ENCODE measurements at places on chromosomes 5 and 9.

DNA sequence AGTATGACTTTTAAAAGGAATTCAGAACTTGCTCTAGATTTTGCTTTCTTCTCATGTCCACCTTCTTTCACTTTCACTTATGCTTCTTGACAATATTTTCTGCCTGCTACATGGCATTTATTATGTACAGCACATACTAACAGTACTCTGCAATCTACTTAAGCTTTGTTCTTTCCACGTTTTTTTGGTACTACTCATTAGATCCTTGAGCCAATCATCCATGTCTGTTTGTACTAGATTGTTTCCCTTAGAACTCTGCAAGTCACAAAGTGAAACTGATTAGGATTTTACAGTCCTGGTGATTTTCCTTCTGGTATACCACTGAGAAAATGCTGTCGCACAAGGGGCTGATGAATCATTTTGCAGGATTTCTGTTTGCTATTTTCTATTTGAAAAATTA, 78.3 kb downstream of the PARP8 start:
- DNase-seq: no peak

- peak; percentile 7 for DNase-seq
These were observed 579 bp upstream of the ASTN2 start for GRCh38 chr9:117415358-117415914.

- DNase-seq: no peak
These were observed 48.5 kb upstream of the NAA35 start for GRCh38 chr9:85892401-85892800.

DNA sequence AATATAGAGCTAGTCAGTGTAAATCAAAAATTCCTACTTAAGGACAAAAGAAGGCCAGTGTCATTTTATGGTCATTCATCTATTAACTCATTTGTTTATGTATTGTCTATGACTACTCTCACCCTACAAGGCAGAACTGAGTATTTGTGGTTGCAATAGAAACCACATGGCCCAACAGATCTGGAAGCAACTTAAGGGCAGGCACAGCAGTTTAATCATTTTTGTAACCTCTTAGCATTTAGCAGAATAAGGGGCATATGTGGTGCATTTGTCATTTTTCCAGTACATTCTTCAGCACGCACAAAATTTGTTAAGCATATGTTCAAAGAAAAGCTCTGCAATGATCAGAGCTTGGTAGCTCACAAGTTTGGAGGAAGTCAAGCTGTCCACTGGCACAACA, 1.1 kb downstream of the FKBP15 start:
- DNase-seq: peak; percentile 30

DNA sequence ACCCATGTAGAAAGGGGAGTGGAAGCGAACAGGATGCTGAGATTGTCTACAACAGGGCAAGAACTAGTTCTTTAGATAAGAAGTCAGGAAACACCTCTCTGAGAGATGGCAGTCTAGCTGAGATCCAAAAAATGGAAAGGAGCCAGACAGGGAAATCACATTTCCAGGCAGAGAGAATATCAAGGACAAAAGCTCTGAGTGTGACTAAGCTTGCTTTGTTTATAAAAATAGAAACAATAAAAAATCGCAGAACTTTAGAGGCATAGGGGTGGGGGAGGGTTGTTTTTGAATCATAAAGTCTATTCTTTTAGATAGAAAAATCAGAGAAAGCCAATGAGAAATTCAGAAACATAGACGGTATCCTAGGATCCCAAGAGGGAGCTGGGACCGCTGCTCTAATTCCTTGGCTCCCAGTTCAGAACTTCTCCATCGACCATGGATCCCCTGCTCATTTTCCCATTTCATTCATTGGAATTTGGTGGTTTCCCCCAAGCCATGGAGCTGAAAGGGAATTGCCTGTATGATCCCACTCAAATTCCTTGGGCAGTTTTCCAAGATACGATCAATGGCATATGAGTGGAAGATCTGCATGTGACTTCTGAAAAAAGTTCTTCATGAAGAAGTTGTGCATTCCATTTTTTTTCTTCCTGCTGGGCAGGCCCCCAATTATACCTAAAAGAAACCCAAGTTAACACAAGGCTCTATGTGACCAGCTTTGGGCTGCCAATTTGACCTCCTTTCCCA, 182.0 kb downstream of the GRIA1 start:
- DNase-seq: no peak

- no peak for DNase-seq
These were observed 231.7 kb upstream of the CDH12 start for GRCh38 chr5:23084815-23085214.

- no peak for DNase-seq
These were observed 333.5 kb downstream of the EFNA5 start for GRCh38 chr5:107337281-107337680.

DNA sequence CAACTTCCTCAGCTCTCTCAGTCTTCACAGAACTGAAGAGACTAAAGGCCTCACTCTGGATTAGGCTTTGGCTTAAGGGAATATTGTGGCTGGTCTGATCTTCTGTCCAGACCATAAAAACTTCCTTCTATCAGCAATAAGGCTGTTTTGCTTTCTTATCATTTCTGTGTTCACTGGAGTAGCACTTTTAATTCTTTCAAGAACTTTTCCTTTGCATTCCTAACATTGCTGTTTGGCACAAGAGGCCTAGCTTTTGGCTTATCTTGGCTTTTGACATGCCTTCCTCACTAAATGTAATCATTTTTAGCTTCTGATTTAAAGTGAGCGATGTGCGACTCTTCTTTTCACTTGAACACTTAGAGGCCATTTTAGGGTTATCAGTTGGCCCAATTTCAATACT, 88.7 kb upstream of the ACOT12 start:
- no peak for DNase-seq

DNA sequence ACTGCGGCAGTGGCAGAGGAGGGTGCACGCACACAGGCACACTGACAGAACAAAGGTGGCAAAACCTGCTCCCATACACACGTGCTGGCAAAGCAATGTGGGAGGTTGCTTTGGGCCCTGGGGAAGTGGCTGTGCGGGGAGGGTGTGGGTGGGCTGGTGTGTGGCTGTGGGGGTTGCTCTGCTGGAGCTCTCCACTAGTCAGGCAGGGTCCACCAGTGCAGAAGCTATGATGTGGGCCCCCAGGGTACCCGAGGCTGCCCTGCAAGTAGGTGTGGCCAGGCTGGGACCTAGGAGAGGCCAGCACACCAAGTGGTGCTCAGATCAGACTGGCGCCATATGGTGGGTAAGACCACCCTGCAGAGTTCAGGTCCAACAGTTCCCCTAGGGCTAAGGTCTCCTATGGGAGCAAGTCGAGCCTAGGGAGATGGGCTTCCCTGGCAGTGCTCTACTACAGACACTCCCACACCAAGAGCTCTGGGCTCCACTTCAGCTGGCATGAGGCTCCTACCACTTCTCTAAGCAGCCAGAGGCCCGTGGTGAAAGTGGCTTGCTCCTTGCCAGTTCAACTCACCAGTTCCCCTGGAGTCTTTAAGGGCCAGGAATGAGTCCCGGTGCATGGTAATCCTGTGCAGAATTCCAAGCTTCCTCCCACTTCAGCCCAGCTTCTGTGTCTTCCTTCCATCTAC, 46.2 kb upstream of the IFNE start:
- no peak for DNase-seq

DNA sequence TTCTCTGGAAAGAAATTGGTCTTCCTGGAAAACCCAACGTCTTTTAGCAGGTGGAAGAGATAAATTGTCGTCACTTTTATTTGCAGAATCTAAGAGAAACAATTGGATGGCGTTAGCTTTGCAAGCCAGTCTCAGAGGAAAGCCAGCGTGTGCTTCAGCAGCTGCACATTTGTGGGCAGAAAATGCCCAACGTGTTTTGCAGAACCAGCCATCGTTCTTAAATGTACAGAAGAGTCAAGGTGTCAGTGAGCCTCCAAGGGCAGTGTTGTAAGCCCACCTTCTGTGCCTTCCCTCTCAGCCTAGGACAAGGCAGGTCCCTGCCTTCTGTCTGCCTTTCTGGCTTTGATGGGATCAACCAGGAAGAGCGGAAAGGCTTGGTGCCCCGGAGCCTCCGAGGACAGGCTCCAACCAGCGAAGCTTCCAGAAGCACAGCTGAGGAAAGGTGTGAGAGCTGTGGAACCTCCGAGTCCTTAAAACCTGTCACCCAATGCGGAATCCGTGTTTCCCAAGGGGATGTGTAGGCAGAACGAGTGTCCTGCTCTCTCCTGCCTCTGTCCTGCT, 116.0 kb upstream of the IRX2 start:
- DNase-seq: no peak

DNA sequence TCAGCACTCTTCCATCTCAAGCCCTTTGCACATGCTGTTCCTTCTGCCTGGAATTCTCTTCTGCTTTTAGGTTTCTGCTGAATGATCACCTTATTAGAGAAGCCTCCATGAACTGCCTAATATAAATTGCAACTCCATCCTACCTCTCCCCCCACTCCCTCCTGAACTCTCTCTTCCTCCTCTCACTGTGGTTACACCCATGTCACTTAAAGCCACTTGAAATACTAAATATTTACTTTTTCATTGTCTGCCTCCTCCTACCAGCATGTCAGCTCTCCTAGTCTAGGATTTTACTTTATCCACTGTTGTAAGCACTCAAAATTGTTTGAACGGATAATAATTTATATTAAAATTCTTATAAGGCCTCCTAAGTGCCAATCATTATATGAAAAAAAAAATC, 43.8 kb downstream of the ACTL7B start:
- DNase-seq: no peak

GRCh38 chr5:141735823-141736222, 53.8 kb upstream of the ARAP3 start:
- no peak for DNase-seq

DNA sequence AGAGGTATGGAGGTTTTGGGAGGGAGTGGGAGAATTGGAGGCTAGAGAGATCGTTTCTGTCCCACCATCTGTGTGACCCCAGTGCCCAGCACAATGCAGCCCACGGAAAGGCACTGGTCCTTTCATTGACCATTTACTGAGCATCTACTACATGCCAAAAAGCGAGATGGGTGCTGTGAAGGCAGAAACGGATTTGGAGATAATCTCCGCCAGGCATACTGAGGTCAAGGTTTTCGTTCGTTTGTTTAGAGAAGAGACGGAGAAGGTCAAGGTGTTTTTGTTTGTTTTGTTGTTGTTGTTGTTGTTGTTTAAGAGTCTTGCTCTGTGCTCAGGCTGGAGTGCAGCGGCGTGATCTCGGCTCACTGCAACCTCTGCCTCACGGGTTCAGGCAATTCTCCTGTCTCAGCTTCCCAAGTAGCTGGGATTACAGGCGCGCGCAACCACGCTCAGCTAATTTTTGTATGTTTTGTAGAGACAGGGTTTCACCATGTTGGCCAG, 593 bp upstream of the ZBTB43 start:
- no peak for DNase-seq

- DNase-seq: no peak
These were observed 35.6 kb upstream of the NEURL1B start for GRCh38 chr5:172605466-172605865.

DNA sequence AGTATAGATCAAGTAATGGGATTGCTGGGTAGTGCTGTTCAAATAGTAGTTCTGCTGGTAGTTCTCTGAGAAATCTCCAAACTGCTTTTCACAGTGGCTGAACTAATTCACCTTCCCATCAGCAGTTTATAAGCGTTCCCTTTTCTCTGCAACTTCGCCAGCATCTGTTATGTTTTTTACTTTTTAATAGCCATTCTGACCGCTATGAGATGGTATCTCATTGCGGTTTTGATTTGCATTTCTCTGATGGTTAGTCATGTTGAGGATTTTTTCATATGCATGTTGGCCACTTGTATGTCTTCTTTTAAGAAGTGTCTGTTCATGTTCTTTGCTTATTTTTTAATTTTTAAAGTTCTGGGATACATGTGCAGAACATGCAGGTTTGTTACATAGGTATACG, 279.2 kb upstream of the NREP start:
- DNase-seq: no peak

GRCh38 chr5:95380103-95380628, 11.0 kb upstream of the FAM81B start:
- no peak for DNase-seq

DNA sequence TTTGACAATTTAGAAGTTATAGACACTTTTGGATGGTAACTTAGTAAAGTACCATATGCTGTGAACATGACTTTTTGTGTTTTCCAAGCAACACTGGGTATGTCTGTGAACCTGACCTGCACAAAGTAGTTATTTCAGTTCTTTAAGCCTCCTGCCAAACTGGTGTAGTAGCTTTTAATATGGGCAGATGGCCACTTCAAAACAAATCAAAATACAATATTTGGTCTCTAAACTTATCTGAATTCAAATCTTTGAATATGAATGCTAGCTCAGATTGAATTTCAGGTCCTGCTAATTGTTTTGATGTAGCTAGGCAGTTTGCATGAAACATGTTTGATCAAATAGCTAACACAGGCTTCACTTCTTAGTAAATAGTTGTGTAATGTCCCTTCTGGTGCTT, 1176.7 kb upstream of the CDH9 start:
- no peak for DNase-seq

GRCh38 chr9:75593920-75594319, 296.6 kb upstream of the PCSK5 start:
- DNase-seq: no peak

DNA sequence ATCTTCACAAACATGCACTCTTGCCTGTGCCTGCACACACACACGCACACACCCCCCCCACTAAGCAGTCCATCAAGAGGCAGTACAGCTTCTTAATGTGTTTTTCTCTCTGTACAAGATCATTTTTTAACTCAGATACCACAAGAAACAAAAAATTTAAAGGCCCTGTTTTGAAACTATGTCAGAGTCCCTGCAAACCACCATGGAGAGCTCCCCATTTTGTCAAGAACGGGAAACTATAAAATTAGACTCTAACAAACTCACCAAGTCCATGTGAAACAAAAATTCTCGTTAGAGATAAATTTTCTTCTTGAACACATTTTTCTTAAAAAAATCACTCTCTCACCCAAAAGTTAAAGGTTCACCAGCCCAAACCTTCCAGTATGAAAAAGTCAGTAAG, 86.3 kb downstream of the ELAVL2 start:
- DNase-seq: no peak

DNA sequence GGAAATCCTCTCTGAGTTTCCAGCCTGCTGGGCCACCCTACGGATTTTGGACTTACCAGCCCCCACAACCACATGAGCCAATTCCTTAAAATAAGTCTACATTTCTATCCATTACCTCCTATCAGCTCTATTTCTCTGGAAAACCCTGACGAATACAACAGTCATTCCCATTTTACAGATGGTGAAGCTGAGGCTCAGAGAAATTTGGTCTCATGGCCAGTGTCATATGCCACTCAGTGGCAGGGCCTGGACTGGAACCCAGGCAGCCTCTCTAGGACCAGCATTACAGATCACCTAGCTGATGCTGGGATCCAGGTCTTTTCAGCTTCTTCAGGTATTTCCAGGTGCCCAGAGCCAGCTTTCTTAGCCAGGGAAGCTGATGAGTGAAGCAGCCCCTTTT, 45.0 kb upstream of the SH3PXD2B start:
- no peak for DNase-seq

- no peak for DNase-seq
These were observed 440.5 kb upstream of the ZNF608 start for GRCh38 chr5:125186911-125187375.

DNA sequence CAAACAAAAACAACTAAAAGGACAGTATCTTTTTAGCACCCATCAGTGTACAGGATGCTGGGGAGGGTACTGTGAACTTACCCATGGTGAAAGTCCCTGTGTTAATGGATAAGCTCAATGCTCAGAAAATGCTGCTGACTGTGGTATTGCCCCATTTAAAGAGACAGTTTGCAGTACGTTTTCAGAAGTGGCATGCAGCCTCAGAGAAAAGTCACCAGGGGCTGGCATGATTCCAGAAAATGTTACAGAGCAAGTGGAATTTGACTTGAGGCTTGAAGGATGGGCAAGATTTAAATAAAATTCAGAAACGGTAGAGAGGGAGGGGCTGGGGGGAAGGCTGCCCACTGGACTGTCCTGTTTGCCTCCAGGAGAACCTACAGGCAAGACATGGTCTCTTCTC, 7.2 kb downstream of the S1PR3 start:
- no peak for DNase-seq

GRCh38 chr9:108671176-108671575, 184.6 kb downstream of the ACTL7B start:
- DNase-seq: peak; percentile 45

Measured in GM03348 (cell line).